ENCODE measurements at places on chromosomes 11 and 22.

DNA sequence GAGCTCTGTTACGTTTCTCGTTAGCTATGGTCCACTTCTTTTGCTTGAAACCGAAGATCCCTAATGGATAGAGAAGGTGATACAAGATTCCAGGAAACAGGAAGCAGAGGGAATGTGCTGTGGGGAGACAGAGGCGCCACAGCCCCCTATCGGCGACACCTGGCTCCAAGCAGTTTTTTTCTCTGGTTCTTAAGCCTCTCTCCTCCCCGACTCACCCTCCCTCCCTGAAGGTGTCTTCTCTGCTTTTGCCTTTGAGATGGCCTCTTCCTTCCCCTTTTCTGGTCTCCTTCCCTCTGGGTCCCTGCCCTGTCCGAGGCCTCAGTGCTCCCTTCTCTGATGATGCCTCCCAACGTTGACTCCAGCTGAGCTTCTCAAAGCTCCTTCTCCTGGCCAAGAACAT is 14.2 kb upstream of the APOBEC3A start:
- no peak for DNase-seq

- DNase-seq: no peak
Measured at GRCh38 chr11:117565709-117566108, 231.3 kb downstream of the DSCAML1 start.

DNA sequence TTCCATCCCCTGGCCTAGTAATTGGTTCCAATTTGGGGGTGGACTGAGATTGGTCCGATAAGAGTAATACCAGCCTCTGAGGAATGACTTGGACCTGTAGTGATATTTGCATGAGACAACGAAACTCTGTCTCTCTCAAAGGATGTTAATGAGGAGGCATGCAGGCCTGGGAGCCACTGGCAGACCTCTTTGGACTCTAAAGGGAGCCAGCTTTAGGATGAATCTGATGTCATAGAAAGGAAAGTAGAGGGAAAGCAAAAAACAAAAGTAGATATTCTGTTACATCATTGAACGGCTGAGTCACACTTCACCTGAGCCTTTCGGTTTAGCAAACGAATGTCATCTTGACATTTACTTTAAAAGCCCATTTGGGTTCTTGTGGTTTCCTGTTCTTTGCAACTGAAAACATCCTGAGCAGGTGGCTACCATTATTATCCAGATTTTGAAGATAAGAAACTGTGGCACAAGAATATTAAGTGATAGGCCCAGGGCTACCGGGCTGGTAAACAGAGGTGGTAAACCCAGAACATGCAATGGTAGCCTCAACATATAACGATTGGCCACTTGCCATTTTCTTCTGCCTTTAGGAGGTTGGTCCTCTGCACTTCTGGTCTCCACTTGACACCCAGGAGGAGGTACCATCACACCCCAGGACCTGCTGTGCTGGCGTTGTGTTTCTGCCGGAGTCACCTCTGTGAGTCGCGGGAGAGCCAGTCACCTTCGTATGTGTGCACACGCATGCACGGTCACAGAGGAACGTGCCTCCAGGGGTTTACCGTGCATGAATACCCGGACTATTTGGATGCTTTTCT is 42.7 kb downstream of the RTL6 start:
- peak; percentile 53 for DNase-seq

DNA sequence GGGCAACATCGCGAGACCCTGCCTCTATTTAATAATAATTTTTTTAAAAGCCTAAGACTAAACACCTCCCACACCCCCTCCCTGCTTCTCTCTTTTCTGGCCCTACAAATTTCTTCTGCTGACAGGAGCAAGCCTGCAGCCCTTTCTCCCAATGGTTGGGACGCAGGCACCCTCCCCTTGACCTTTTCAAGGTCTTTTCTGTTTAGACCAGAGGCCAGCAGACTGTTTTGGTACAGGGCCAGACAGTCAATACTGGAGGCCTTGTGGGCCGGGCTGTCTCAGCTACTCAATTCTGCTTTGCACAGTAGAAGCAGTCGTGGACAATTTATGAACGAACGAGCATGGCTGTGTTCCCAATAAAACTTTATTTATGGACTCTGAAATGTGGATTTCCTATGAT is 92.3 kb downstream of the SCN3B start:
- no peak for DNase-seq

GRCh38 chr11:115848080-115848479 is 343.9 kb upstream of the CADM1 start:
- DNase-seq: no peak

DNA sequence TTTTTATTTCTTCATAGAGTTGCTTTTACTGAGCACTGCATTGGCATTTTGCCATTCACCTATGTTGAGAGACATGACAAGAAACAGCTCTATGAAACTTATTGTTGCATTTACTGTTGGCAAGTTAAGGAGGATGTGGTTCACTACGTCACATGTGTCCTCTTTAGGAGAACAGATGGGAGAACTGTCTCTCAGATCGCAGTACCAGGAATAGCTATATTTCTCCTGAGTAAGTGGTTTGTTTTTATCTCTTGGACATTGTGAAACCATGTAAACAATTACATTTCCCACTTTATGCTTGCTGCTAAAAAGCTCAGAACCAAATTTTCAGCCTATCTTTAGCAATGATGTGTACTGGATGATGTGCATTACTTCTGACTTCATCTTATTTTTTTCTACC is 34.8 kb upstream of the PSMA1 start:
- peak; percentile 33 for DNase-seq

DNA sequence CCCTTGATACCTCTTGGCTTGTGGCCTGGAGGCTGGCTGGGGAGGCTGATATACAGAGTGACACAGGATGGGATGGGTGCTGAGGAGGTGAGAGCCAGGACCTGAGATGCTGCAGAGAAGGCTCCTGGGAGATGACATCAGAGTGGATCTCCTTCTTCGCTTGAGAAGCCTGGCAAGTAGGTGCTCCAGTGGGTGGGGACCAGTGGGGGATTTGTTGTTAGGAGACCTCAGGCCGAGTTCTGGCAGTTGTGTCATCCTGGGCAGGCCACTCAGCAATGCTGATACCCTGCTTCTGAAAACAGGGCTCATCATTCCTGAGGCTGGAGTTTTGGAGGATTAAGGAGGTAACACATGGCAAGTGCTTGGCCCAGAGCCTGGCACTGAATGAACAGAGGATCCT is 1.9 kb upstream of the NDUFV1 start:
- no peak for DNase-seq
